Aorta (tissue), 5 donors: ENCODE measurements at places on chromosomes 1 and 21. TPM values are rescaled to one million over a fixed set of nuclear protein-coding genes. Genes with fewer than 3 reads are reported as not detected.

CDCA8 gene
- total RNA-seq: 1.2 TPM

OPRD1 gene
- not detected for total RNA-seq

PHTF1 gene
- 15.0 TPM for total RNA-seq

POU3F1 gene
- 0.55 TPM for total RNA-seq

NBPF3 gene
- 6.6 TPM for total RNA-seq

FNDC5 gene
- 5.6 TPM for total RNA-seq

C8B gene
- not detected for total RNA-seq

CHIA gene
- not detected for total RNA-seq

OR2T29 gene
- total RNA-seq: not detected

- no peak for DNase-seq
Observed at GRCh38 chr1:31441970-31442647, 29.1 kb downstream of the SERINC2 start.

- DNase-seq: peak; percentile 64
Observed at GRCh38 chr21:44994695-44995342, 55.0 kb downstream of the SLX9 start.

DNA sequence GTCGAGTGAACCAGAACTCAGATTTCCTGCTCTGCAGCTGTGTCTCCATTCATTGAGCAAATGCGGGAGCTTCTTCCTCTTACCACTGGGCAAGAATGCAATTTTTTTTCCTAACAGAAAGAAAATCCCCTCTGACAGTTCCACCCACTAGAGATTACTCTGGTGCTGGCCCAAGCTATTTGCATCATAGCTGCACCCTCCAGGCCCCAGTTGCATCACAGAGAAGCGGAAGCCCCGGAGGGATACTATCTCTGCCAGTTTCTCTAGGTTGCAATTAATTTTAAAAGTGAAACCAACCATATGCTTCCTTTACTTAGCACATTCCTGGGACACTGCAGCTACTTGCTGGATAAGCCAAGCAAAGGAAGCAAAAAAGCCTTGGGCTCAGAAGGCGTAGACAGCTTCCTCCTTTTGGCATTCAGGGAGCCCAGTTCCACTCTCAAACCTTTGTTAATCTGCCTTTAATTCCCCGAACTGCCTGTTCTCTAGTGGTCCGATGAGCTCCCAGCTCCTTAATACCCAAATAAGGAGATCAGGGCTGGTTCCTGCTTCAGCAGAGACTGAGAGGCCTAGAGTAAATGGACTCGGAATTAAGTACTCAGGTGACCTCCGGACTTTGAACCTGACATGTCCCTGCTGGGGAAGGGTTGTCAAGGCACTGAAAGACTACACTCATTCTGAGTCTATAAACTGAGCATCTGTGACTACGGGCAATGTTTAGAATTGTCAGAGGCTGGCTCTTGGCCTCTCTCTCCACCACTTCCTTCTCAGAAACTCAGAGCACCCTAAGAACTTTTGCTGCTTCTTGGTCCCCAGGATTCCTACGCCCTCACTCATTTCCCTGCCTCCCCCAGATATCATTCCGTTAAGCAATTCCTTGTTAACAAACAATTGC lies 72.5 kb upstream of the TNFSF18 start:
- DNase-seq: peak; percentile 86

GRCh38 chr21:45709173-45709572 lies 65.6 kb downstream of the PCBP3 start:
- no peak for DNase-seq

- no peak for DNase-seq
Observed at GRCh38 chr1:167463080-167463479, 55.2 kb downstream of the CD247 start.

GRCh38 chr1:116556289-116557006 lies 14.4 kb downstream of the CD58 start:
- peak; percentile 86 for DNase-seq

GRCh38 chr1:1799716-1800115 lies 21.4 kb upstream of the NADK start:
- DNase-seq: no peak

DNA sequence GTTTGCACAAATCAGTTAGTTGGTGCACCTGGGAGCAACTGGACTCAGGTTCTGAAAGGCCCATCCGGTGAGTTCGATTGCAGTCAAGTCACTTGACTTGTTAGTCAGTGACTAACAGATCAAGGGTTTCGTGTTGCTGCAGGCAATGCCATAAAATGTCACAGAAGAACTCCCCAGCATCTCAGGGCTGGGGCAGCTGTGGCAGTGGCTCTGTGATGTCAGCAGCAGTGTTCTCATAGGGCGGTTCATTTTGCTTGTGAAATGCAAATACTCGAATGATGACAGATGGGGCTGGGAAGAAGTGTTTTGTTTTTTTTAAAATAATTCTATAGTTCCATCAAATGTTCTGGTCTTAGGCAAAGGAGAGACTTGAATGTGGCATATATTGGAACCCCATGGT lies 287.8 kb downstream of the LMX1A start:
- DNase-seq: no peak

- no peak for DNase-seq
Observed at GRCh38 chr1:220701974-220702373, 11.8 kb downstream of the C1orf115 start.

- no peak for DNase-seq
Observed at GRCh38 chr1:187763976-187764375, 935.2 kb downstream of the PLA2G4A start.

DNA sequence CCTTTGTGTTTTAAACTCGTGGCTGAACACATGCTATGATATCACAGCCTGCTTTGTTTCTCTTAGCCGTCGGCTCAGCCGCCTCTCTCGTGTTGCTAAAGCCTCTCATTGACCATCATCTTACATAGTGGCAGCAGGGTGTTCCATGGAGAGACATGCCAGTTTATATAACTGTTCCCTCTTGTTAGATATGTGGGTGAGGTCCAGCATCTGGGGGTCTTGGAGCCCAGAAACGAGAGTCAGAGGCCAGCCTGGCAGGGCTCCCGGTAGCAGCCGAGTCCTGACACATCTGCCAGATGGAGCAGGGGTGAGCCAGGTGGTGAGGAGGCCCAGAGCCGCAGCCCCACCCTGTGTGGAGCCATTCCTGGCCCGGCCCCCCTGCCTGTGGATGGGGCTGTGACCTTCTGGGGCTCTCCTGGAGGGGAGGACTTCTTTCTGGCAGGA lies 11.9 kb downstream of the PODN start:
- peak; percentile 56 for DNase-seq

GRCh38 chr1:28171246-28171645 lies 5.2 kb downstream of the PTAFR start:
- no peak for DNase-seq

DNA sequence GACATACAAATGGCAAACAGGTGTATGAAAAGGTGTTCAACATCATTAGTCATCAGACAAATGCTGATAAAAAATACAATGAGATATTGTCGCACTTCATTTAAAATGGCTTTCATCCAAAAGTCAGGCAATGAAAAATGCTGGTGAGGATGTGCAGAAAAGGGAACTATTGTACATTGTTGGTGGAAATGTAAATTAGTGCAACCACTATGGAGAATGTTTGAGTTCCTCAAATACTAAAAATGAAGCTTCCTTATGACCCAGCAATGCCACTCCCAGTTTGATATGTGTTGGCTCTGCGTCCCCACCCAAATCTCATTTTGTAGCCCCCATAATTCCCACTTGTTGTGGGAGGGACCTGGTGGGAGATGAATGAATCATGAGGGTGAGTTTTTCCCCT lies 309.7 kb upstream of the ZRANB2 start:
- DNase-seq: no peak

GRCh38 chr21:14838400-14838799 lies 226.4 kb downstream of the NRIP1 start:
- DNase-seq: no peak

DNA sequence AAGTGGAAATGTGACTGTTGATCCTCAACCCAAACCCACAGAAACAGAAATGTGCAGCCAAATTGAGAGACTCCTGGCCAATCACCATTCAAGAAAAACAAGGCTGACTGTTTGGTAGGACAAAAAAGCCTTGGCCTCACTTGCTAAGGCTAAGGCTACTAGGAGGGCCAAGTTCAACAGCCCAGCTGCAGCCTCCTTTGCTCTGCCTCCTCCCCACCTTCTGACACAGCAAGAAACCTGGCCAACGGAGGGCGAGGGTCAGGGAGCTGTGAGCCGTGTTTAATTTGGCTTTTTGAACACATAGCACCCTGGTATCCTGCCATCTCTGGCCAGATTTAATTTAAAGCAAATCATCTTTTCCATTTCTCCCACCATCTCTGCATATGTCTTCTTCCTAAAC lies 165.8 kb upstream of the RAB4A start:
- peak; percentile 66 for DNase-seq
